ENCODE measurements at places on chromosomes 1 and 21. TPM values are rescaled to one million over a fixed set of nuclear protein-coding genes. Genes with fewer than 3 reads are reported as not detected.

- no peak overlapping the region for H3K4me3 ChIP-seq
- H3K27me3 ChIP-seq, result no peaks in the 10 kb centered on the region
- H3K36me3 ChIP-seq, result peaks cover 3% of the 10 kb centered on the region
Observed at GRCh38 chr1:159940006-159940620, 5.3 kb downstream of the IGSF9 start.

- peaks cover 16% of the 10 kb centered on the region for H3K36me3 ChIP-seq
- H3K27ac ChIP-seq, result no peak overlapping the region
- no peaks in the 10 kb centered on the region for H3K27me3 ChIP-seq
- DNase-seq, result no peak
Observed at GRCh38 chr21:42492201-42492600, 3.8 kb downstream of the RSPH1 start.

DNA sequence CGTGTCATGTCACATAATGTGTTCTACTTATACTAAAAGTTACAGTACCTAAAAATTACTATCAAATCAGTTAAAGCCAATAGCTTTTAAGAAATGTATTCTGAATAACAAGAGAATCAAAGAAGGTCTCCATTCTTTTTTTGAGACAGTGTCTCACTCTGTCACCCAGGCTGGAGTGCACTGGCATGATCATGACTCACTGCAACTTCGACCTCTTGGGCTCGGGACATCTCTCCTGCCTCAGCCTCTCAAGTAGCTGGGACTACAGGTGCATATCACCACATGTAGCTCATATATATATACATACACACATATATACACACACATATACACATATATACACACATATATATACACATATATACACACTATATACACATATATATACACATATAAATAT is 20.1 kb downstream of the COP1 start:
- H3K27ac ChIP-seq, result no peak overlapping the region
- no peak for DNase-seq
- no peaks in the 10 kb centered on the region for H3K27me3 ChIP-seq
- H3K4me1 ChIP-seq, result peaks cover 27% of the 10 kb centered on the region
- no peaks in the 10 kb centered on the region for H3K36me3 ChIP-seq

Gene HSD3B2
- total RNA-seq, result not detected

Gene PARK7
- total RNA-seq, result 209 TPM
